ENCODE measurements at places on chromosomes 2 and 18.

GRCh38 chr18:6679201-6679600, 50.3 kb upstream of the ARHGAP28 start:
- DNase-seq: no peak

- DNase-seq: no peak
Measured at GRCh38 chr2:223084873-223085272, 32.9 kb downstream of the KCNE4 start.

DNA sequence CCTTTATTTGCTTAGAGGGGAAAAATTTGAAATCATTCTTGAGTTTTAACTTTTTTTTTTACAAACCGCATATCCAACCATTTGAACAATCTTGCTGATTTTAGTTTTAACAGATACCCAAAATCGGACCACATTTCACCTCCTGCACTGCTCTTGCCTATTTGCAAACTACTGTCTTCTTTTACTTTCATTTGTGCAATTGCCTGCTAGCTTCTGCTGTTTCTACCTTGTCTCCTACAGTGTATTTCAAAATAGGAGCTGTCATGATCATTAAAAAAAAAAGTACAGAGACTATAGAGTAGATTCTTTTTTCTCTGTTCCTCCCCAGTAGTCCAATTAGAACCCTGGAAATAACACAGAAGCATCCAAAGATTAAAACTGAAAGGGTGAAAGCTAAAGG, 1081.2 kb downstream of the SOCS6 start:
- no peak for DNase-seq

- DNase-seq: no peak
Measured at GRCh38 chr18:68449292-68449691, 265.6 kb downstream of the TMX3 start.

GRCh38 chr2:100238471-100238870, 83.8 kb downstream of the LONRF2 start:
- no peak for DNase-seq

GRCh38 chr2:71618327-71619113, 165.2 kb downstream of the DYSF start:
- no peak for DNase-seq

GRCh38 chr2:45715601-45716379, 64.3 kb downstream of the PRKCE start:
- DNase-seq: no peak

- no peak for DNase-seq
Measured at GRCh38 chr2:216486708-216487107, 11.9 kb upstream of the RPL37A start.

DNA sequence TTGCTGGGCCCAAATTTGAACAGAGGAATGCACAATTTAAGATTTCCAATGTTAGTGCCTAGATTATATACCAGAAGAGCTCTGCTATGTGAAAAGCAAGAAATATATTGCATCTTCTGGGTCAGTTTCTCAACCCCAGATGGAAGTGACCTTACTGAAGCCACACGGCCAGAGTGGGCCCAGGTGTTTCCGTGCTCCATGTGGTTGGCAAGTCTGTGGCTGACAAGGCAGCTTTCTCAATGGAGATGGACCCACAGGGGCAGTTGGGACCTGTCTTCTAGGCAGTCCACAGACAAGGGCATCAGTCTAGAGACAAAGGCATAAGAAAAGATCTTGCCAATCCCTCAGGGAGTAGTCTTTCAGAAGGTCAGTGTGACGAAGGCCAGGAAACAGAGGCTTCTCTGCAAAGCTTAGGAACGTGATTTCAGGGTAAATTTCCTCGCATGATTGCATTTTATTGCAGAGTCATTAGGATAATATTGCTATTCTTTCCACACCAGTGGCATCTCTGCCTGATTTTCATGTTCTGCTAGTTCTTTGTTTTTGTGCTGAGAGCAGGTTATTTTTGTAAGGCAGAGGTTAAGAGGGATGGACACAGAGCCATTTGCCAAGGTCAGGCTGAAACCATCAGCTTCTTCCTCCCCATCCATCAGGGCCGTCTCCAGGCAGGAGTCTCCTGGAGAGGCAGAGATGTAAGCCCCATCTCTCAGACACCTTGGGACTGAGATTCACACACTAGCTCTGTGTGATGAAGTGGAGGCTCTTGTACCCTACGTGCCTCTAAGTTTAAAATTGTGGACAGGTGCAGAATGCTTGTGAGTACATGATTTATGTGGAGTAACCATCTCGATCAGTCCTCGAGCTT, 202.1 kb downstream of the ANKRD30B start:
- DNase-seq: no peak

- DNase-seq: no peak
Measured at GRCh38 chr2:48414980-48415835, 114.7 kb upstream of the STON1 start.

GRCh38 chr2:146226077-146226476, 1618.8 kb upstream of the ACVR2A start:
- no peak for DNase-seq

DNA sequence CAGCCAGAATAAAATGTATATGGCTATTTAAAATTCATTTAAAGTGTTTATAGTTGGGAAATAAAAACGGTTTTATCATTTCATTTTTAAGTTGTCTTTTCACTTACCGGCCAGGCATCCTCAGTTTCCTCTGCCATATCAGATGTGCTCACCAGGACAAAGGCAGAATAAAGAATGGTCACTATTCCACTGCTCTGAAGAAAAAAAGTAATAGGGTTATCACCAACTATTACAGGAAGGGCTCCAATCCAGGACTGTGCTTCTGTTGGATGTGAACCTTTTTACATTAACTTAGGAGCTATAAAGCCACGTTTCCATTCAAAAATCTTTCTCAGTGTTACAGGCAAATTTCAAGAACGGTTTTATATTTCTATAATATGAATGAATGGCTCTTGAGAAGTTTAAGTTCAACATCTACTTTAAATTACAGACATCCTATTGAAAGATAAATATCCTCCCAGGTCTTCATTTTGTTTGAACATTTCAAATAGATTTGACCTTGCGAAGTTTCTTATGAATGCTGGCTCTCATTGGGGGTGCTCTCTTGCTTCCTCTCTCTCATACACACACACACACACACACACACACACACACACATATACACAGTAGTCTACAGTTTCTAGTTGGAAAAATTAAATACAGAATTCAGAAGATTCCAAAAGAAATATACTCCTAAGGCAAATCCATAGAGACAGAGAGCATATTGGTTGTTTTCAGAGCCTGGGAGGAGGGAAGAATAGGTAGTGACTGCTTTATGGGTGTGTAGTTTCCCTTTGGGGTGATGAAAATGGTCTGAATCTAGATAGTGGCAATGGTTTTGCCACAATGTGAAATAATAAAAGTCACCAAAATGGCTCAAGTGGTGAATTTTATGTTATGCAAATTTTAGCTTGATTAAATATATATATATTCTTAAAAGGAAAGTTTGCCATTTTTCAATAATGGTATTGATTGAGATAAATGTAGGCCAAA, 2.9 kb upstream of the SLC40A1 start:
- DNase-seq: no peak

DNA sequence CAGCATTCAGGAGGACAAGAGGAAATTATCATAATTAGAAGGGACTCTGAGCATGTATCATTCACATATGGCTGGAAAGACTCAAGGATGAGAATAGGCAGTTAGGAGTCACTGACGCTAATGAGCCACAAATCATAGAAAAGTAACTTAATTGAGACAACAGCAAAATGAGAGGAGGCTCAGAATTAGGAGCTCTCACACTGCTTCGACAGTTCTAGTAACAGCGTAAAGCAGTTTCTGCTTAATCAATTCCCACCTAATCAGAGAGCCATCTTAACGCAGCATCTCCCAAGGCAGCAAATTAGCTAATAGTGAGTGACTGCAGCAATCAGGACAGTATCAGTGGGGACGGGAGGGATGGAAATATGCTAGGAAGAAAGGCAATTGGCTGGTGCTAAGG, 32.8 kb downstream of the ANKRD44 start:
- no peak for DNase-seq

- no peak for DNase-seq
Measured at GRCh38 chr18:195651-196050, 37.3 kb downstream of the USP14 start.

DNA sequence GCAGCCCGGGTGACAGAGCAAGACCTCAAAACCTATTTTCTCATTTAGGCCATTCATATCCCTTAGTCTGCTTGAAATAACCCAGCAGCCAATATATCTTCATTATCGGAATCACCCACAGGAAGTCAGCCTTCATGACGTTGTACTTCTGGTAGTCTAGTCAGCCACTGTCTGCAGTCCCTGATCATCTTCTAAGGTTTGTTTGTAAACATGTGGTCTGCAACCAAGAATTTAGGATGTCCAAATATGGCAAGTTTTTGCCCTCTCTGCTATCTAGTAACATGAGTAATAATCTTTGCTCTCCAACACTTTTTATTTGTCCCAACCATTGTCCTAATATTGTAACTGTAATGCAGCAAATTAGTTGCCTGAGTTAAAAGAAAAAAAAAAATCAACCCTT, 92.5 kb downstream of the PRPF40A start:
- no peak for DNase-seq

DNA sequence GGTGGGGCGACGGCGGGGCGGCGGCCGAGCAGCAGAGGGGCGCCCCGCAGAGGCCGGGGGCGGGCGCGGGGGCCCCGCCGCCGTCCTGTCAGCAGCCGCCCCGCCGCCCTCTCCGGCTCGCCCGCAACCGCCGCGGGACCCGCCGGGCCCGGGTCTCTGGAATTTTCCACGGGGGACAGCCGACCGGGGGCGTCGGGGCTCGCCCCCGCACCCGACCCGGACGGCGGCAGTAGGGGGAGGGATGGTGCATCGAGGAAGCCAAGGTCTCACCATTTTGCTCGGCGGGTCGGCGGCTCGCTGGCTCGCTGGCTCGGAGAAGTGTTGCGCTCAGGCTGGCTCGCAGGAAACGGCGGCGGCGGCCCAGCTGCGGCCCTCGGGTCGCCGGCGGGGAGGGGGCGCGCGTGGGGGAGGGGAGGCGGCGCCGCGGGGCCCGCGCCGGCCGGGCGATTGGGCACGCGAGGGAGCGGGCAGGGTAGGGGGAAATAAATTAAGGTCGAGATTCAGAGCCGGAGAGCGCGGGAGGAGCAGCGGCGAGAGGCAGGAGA, 405 bp downstream of the PPP3R1 start:
- peak; percentile 35 for DNase-seq

GRCh38 chr18:72822202-72822601, 45.6 kb downstream of the NETO1 start:
- no peak for DNase-seq

DNA sequence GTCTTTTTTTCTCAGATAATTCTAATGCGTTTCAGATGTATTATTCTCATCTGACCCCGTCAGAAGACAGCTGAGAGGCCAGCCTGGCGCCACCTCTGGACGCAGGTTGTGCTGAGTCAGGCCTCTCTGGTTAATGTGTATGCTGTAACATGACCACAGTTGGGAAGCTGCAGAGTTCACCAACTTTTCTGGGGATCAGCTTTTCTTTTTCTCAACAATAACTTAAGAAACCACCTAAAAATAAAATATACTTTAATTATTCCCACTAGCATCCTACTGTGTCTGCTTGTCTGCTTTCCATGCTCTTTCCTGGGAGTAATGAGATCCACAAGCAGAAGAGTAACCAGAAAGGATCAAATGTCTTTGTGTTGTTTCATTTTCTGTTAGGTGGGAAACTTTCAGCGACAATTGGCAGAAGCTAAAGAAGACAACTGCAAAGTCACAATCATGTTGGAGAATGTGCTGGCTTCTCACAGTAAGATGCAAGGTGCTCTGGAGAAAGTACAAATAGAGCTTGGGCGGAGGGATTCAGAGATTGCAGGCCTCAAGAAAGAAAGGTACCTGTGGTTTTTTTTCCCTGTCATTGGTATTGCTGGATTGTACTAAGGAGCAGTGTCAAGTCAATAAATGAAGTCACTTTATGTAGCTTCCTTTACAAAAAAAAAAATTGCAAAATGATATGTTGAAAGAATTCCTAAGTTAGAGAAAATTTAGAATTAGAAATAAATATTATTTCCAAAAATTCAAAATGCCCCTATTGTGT, 79.8 kb downstream of the CCDC150 start:
- DNase-seq: no peak

DNA sequence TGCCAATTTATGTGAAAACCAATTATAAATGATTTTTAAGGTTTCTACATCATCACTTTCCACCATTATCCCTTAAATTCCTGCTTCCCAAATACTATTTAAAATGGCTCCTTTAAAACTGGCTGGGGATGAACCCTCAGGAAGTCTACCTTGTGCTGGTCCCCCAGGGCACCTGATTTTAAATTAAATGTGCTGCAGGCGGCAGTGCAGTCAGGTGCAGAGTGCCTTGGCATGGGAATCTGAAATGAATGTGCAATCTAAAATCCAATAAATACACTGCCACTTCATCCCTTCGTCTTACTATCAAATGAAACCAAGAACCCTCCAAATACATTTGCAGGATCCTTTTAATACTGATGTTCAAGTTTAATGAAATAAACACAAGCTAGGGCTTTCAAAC, 61.8 kb downstream of the C2orf76 start:
- DNase-seq: no peak

DNA sequence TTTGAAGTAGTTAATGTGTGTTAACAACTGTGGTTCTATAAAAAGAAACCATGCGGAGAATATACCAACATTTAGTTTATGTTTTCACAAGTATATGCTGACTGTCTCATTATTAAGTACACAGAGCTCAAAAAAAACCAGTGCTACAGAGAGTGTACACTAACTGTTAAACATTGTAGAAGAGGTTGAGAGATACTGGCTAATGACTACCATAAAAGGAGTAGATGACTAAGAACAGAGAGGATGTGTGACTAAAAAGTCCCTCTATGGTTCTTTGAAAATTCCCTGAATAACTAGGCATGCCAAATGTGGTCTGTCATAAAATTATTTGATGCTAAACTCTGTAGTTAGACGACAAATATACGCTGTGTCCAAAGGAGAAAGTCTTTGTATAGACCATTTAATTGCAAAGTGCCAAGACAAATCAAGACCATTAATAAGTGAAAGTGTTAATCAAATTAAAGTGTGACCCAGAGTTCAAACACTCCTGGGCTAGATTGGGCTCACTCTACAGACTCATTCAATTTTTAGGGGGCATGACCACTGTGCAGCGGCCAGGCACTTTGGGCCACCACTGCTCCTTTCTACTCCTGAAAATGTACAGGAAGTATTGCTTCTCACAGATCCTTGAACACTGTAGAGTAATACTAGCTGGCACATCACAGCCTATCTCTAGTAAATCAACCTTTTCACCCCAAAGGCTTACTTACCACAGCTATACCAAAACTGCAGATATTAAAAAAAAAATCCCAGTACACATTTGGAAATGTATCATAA, 45.1 kb upstream of the SERTAD2 start:
- DNase-seq: no peak

- no peak for DNase-seq
Measured at GRCh38 chr2:9192712-9193111, 13.9 kb upstream of the ASAP2 start.

GRCh38 chr2:1010415-1010930, 59.8 kb downstream of the SNTG2 start:
- no peak for DNase-seq
